ENCODE measurements at places on chromosomes 11 and 22.

- peak; percentile 91 for DNase-seq
Observed at GRCh38 chr11:63567044-63567840, 4.1 kb upstream of the PLAAT2 start.

DNA sequence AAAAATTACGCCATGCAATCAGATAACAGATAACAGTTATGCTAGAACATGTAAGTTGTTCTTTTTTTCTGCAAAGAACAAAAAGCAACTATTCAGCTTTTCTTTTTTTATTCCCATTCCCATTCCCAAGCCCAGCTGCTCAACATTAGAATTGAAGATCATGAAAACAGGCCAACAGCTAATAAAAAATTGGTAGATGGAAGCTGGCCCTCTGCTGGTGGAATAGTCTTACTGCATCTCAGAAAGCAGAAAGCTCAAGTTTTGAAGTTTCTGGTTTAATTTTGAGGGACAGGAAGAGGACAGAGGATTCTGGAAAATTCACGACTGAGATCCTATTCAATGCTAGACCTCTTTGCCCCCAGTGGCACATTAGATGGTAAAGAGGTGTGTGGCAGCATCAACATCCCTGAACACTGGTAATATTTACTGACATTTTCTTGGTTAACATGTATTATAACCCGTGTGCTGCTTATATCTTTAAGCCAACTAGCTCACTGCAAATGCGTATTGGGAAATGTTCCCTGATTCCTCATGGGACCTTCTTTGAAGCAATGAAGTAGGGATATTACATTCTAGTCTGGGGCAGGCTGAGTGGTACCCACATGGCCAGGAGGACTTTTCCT, 591.2 kb downstream of the OPCML start:
- DNase-seq: peak; percentile 4

DNA sequence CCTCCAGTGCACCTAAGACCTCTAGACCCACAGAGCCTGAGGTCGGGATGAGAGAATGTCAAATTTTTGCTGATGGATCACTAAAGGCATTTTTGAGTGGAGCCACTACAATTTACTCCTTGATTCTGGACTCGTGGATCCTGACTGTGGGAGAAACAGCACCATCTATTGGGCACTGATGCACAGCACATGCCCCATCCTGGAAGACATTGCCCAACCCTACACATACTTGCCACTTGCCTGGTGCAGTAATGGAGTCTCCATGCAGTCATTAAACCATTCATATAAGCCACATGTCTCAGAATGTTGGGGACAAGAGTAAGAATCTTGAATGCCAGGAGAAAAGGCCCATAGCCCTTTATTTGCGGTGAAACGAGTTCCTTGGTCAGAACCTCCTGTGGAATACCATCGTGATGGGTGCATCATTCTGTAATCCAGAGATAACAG, 103.9 kb downstream of the GGTLC2 start:
- DNase-seq: peak; percentile 54

DNA sequence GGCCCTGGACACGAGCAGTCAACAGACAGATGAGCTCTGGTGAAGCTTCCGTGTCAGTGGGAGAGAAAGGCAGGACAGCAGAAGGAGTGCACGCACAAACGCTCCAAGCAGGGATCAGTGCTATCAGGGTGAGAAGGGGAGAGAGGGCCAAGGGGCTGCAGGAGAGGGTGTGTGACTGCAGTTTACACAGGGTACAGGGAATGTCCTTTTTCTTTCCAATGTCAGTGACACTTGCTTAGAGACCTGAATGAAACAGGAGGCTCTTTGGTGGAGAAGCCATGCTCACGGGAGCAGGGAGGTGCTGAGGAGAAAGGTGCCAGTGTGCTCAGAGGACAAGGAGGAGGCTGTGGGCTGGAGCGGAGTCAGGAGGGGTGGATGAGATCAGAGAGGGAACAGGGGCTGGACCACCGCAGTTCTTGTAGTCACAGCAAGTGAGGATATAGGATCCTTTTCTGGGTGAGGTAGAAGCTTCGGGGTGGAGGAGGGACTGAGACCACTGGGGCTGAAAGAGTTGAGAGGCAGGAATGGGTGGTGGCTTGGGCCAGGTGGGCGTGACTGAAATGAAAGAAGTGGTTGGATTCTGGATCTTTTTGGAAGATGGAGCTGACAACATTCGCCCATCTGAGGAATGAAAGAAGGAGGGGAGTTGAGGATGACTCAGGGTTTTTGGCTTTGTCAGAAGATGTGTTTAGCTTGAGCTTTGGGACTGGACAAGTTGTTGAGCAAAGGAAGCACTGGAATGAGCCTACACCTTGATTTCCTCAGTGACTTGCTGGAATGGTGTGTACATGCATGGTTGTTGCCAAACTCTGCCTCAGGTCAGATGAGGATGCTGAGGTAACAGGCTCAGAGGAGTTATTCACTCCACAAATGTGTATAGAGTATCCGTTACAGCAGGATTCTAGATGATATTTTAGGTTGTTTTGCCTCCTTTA, 87.9 kb downstream of the ADAMTS15 start:
- DNase-seq: no peak

GRCh38 chr22:37860796-37861421, 11.7 kb downstream of the EIF3L start:
- DNase-seq: no peak

GRCh38 chr11:128497061-128497775, 90.1 kb downstream of the ETS1 start:
- no peak for DNase-seq

GRCh38 chr11:41309111-41309522, 150.3 kb downstream of the LRRC4C start:
- no peak for DNase-seq

- DNase-seq: no peak
Observed at GRCh38 chr22:49151256-49152126, 676.2 kb downstream of the BRD1 start.

DNA sequence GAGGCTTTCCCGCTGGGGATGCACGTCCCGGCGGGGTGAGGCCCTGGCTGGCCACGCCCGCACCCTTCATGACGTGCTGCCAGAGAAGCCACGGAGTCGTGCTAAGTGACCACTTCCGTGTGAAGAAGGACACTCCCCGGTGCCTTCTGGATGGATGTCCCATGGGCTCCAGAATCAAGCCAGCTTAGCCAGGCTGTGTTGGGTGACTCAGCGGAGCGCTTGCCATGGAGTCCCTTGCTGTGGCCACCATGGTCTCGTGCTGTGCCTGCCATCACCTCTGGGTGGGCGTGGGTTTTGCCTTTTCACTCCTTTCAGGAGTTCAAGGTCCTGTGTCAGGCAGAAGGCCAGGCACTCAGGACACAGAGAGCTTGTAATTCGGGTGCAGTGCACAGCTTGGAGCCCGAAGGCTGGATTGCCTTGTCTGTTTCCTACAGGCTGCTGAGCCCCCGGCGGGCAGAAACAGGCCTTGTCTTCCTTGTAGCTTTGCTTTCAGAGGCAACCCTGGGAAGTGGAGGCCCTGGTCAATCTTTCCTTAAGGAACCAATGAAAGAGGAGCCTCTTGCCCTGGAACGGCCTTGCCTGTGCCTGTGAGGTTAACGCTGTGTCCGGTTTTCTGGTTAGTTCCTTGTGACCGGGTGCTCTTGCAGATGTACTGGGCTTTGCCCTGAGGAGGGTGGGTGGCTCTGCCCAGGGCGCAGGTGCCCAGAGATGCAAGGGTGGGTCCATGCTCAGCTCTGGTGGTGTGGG, 268.6 kb downstream of the TBC1D22A start:
- DNase-seq: no peak

DNA sequence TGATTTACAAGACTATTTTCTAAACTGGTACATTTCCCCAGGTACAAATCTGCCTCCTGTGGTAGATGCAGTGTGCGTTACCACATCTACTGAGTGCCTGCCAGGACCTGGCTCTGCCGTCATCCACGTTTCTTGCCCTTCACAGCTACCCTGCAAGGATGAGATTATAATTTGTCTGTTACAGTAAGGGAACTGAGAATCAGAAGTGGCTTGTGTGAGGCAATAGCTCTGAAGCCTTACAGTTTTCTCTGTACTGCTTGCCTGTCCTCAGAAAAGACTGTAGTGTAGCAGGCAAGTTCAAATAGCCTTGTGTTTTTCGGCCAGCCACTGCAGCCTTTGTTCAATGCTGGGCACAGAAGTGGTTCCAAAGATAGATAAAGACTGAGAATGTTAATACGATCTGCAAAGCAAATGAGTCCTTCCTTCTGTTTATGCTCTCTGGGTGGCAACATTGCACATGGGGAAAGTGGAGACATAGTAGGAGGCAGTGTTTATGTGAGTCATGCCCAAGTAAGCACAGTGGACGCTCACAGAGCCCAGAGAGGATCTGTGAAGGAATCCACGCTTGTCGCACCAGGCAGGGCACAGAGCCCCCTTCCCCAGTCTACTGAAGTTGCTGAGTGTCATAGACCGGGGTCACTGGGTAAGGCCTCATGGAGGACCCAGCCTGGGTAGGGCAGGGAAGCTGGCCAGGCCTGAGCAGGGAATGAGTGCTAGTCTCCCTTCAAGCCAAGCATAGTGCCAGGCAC, 49.1 kb downstream of the MICAL2 start:
- DNase-seq: no peak

DNA sequence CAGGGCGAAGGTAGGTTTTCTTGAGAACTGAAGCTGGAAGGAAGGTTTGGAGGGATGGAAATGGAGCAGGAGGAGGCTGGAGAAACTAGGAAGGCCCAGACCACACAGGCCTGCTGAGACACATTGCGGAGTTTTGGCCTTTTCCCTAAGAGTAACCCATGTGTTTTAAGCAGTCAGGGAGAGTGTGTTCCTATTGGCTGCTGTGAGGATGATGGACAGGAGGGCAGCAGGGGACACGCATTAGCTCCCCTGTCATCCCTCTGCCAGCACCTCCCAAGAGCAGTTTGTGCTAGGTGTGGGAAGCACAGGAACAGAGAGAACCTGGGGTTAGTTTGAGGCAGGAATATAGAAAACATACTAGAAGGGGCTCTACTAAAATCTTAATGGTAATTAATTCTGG, 842.1 kb downstream of the TBC1D22A start:
- no peak for DNase-seq

- DNase-seq: no peak
Observed at GRCh38 chr11:95066716-95067038, at the start of gene SRSF8. TSS of gene SRSF8 (plus strand) at chr11:95066919. CDS start at chr11:95067227, 308 bp downstream.

DNA sequence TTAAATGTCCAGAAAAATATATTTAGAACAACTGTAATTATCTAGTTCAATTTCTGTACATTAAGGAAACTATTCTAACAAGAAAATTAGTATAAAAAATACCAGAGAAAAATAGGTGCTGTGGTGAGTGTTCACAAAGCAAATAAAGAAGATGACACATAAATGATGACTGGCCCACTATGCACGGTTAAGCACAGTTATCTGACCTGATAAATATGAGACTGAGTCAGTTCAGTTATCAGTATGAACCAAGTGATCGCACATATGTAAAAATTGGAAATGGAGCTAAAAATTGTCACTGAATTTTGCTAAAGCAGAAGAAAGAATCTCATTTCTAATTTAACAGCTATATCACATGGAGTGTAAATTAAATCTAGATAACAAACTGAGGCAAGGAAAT, 18.8 kb upstream of the MAML2 start:
- no peak for DNase-seq

GRCh38 chr22:38009000-38009806, 24.8 kb upstream of the SOX10 start:
- no peak for DNase-seq

GRCh38 chr22:31509061-31509762, 12.9 kb downstream of the SFI1 start:
- no peak for DNase-seq

DNA sequence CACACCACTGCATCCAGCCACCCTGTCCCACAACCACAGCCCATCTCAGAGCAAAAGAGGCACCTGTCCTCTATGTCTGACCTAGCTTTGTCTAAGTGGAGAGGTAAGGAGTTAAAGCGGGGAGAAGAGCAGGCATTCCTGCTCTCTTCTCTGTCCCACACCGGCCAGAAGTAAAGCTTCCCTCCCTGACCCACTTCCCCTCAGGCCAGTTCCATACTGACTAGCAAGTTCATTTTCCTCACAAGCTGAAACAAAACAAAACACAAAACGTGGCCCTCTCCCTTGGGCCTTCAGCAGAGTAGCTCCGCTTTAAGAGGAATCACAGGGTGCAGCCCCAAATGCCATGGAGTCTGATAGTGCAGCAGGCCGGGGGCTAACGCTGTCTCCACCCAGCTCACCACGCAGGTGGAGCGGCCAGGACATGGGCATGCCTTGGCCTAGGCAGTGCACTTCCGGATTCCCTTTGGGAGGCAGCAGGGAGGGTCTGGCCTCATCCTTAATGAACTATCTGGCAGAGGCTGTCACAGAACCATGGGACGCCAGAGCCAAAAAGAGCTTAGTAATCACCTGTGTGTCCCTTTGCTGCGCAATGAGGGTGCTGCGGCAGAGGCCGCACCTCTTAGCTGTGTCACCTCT, 34.0 kb downstream of the FLI1 start:
- no peak for DNase-seq

DNA sequence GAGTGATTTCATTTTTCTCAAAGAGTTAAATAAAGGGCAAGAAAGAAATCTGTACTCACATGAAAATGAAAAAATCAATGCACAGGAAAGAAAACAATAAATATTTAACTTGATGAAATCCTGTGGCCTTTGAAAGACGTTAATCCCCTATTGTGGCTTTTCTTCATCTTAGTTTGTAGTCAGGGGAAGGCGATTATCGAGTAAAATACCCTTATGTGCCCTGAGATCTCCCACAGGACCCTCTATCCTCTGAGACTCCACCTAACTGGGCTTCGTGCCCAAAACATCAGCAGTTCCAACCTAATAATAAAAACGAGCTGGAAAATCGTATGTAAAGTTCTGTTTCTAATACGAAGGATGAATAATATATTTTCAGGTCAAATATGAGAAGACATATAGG, 208.2 kb upstream of the ZC3H12C start:
- DNase-seq: no peak

GRCh38 chr11:113593698-113594308, 112.3 kb downstream of the TMPRSS5 start:
- no peak for DNase-seq

DNA sequence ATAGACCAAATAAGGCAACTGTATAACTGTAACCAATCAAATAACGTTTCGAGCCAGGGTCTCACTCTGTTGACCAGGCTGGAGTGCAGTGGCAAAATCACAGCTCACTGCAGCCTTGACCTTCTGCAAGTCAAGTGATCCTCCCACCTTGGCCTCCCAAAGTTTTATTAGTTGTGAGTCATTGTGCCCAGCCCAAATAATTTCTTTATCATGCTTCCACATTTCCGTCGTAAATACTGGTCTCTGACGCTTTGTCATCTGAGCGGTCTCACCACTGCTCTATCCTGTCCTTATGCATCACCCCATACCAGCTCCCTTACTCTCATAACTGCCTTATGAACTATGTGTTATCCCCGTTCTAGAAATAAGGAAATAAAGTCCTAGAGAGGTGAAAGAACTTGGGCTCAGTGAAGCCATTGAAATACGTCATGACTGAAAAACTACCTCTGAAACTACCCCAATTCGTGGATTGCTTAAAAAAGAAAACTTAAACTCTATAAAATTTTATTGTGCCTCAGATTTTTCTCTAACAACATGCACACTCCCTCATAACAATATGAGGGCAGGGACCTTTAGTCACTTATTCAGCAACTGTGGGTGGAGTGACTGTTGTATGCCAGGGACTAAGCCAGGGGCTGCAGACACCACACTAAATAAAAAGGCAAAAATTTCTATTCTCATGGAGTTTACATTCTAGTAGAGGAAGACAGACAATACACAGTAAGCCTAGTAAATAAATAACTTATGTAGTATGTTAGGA, 15.8 kb upstream of the RTN4RL2 start:
- DNase-seq: no peak

GRCh38 chr11:123487157-123487744, 57.2 kb downstream of the GRAMD1B start:
- DNase-seq: no peak

Data from CD4-positive, alpha-beta T cell treated with Interleukin-12 subunit alpha and Interleukin-12 subunit beta, for 1 hour (primary cell).